ENCODE measurements at places on chromosomes 2 and 18. TPM values are rescaled to one million over a fixed set of nuclear protein-coding genes. Genes with fewer than 3 reads are reported as not detected.

Gene GPBAR1
- not detected for total RNA-seq

Gene NT5C1B
- not detected for total RNA-seq

Gene SLC16A14
- 0.34 TPM for total RNA-seq

Gene STK17B
- 10.7 TPM for total RNA-seq

Gene COL3A1
- total RNA-seq = 1.5 TPM

Gene SNORC
- total RNA-seq = 1.2 TPM

Gene ABCG5
- total RNA-seq = not detected

Gene CIB4
- total RNA-seq = not detected

Gene TMEM178A
- 0.80 TPM for total RNA-seq

All from hair follicular keratinocyte (primary cell).